Stimulated activated CD4-positive, alpha-beta T cell treated with anti-CD3 and anti-CD28 coated beads, Interleukin-1b, Interleukin-23, amount 100 ng/mL, for 4 hours (primary cell): ENCODE measurements at places on chromosomes 3 and 15.
A peak's percentile ranks its signal among the peaks of the same experiment; 100 is the strongest.

DNA sequence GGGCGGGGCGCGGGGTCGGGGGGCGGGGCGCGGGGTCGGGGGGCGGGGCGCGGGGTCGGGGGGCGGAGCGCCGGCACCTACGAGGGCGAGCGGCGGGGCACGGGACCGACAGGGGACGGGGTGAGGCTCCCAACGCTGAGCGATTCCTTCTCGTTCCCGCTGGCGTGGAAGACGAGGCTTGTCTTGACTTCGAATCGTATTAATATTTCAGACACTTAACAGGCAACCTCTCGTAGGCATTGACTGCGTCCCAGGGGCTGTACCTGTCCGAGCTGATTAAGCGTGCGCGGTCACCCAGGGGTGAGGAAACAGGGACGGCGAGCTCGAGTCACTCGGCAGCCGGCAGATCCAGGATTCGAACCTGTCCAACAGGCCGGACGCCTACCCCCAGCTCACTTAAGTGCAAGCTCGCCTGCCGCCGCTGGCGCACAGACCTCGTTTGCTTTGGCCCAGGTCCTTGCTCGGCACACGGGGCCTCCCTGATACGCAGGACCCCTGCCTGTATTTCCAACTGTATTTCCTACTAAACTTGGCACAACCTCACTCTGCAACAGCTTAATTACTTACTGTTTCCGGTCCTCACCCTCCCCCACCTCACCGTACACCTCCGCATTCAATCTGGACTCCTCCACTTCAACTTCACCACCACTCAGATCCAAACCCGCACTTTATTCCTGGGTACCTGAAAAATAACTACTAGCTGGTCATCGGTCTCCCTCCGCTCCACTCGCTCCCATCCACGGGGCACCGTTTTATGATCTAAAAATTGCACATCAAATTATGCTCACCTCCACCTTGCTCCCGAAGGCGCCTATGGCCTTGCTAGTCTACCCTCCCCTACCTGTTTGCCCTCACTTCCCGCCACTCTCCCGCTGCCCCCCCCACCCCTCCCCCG, 722 bp upstream of the ZXDC start:
- no peak for DNase-seq

DNA sequence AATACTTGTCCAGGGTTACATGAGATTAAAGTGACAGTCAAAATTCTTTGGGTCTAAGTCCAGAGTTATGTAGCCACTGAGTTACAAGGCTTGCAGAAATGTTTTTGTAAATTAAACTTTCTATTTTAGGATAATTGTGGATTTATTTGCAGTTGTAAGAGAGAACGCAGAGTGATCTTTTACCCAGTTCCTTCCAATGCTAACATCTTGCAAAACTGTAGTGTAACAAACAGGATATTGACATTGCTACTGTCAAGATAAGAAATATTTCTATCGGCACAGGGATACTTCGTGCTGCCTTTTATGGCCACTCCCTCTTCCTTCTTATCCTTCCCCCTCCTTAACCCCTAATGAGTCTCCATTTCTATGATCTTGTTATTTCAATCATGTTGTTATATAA, 1022.9 kb downstream of the MCTP2 start:
- DNase-seq: no peak

GRCh38 chr3:38085311-38085942, 46.4 kb downstream of the DLEC1 start:
- DNase-seq: no peak

DNA sequence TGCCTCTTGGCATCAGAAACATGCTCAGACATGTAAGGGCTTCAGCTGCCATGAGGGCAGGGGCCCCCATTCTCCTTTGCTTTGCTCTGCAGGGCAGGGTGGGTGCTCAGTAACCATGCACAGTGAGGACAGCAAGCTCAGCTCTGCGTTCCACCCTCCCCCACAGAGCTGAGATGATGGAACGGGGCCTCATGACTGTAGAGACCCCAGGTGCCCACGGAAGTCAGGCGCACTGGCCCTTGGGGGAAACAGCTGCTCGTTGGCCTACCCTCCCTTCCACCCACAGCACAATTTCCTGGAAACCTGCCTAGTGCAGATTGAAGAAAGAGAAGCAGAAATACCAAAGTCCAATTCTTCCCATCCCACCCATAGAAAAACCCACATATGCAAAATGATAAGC, 10.5 kb downstream of the CTXND1 start:
- DNase-seq: no peak

DNA sequence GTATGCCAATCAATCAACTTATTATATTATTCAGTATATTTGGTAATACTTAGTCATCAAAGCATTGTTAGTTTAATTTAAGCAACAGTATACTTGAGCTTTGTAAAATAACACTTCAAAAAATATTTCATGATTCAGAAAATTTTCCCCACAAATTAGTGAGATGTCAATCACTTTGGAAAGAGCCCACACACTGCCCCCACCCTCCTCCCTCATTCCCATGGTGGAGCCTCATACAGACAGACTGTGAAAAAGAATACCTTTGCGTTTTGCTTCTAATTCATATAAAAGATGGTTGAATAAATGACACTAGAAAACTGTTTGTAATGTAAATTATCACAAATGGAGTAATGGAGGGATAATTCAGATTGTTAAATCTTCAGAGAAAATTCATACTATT, 43.3 kb upstream of the MYO5C start:
- no peak for DNase-seq

GRCh38 chr3:71926262-71926600, 141.3 kb upstream of the PROK2 start:
- no peak for DNase-seq

- DNase-seq: no peak
Observed at GRCh38 chr3:37347941-37348340, 173.6 kb upstream of the LRRFIP2 start.

- no peak for DNase-seq
Observed at GRCh38 chr3:5473471-5473870, 286.0 kb downstream of the EDEM1 start.

DNA sequence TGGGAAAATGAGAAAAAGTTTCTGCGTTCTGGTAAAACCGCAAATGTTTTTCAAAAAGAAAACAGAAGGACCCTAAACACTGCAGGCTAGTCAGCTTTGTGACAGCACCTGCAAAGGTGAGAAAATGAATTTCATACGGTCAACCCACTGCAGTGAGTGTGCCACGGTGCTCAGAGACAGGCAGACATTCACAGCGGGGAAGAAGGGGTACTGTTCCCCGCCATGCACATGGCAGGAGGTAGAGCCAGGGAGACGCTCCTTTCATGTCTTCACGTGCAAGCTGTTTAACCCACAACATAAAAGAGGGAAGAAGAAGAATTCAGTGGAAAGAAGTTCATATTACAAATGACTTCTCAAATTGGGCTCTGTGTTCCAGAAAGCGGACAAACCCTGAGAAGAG, 109.5 kb downstream of the SEC22A start:
- DNase-seq: no peak

GRCh38 chr15:85676342-85677098, 118.2 kb downstream of the KLHL25 start:
- DNase-seq: no peak

GRCh38 chr3:24886501-24886900, 391.9 kb upstream of the THRB start:
- DNase-seq: no peak

DNA sequence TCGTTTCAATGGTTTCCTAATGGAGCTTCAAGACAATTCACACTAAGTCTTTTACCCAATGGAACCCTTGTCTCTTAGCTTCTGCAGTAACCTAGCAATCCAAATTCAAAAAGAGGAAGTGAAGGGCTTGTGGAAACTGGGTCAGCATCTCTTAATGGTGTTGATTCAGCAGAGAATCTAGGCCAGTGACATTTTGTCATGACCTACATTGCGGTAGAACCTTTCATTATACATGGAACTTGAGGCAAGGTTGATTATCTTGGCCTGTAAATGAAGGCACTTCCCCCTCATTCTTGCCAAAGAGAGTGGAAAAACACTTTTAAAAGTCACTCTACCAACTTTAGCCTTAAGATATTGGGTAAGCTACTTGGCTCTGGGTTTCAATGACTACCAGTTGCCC, 42.8 kb downstream of the C2CD4B start:
- no peak for DNase-seq

- no peak for DNase-seq
Observed at GRCh38 chr3:22959593-22959992, 243.5 kb upstream of the UBE2E2 start.

DNA sequence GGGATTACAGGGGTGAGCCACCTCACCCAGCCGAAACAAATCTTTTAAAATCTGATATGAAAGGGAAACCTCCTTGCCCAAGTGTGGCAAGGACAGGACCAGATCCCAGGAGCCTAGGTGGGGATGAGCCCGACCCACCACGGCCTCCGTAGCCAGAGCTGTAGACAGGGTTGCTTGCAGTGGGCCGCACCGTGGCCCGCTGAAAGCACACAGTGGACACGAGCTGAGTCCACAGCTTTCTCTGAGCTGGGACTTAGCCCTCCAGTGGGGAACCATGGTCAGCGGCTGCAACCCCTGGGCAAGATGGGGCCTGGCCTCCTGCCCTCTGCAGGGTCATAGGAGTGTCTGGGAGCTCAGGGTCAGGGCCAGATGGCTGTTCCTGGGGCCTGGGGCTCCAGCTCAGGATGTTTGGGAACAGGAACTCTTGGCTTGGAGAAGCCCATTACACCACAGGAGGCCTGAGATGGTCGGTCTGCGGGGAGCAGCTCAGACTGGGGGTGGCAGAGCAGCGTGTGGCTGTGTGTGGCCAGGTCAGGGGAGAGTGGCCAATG, 24.7 kb downstream of the GP9 start:
- DNase-seq: no peak

- peak; percentile 58 for DNase-seq
Observed at GRCh38 chr3:196518966-196519717, 4.0 kb upstream of the SMCO1 start.

DNA sequence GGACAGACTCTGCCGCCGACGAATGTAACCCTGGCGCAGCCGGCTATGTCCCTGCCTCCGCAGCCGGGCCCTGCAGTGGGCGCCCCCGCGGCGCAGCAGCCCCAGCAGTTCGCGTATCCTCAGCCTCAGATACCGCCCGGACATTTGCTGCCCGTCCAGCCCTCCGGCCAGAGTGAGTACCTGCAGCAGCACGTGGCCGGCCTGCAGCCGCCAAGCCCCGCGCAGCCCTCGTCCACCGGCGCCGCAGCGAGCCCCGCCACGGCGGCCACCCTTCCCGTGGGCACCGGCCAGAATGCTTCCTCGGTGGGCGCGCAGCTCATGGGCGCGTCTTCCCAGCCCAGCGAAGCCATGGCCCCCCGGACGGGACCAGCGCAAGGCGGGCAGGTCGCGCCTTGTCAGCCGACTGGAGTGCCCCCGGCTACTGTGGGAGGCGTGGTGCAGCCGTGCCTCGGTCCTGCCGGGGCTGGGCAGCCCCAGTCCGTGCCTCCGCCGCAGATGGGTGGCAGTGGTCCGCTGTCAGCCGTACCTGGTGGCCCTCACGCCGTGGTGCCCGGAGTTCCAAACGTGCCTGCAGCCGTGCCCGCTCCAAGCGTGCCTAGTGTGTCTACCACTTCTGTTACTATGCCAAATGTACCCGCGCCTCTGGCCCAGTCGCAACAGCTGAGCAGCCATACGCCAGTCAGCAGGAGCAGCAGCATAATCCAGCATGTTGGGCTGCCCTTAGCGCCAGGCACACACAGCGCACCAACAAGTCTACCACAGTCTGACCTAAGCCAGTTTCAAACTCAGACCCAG, 2.4 kb downstream of the TSC22D2 start:
- DNase-seq: peak; percentile 3

DNA sequence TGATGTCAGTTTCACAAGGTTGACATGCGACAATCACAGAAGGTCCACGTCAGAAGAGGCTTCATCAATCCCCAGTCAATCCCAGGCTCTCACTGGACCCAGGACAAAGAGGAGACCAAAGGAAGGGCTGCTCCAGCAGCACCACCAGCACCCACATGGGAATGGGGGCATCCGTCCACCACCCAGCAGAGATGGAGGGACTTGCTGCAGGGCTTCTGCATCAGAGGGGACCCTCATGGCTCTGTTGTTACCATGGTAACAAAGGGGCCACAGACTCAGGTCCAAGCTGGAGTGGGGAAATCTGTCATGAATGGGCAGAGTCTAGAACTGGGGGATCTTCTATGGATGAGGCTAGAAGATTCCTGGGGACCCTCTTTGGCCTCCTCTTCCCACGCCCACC, 13.1 kb downstream of the PLA2G4F start:
- no peak for DNase-seq

DNA sequence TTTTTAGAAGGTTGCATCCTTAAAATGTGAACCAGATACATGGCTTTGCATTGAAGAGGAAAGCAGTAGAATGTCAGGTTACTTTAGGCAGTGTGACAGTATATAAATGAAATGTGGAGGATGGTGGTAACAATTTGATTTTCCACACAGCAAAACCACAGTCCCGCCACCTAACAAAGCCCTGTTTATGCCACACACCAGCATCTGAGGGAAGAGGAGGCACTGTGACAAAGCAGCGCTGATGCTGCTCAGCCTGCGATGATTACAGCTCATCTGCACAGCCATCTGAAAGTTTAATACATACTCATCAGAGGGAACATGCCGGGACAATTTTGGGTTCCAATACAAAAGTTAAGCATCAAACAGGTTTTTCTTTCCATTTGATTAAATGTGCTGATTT, 8.9 kb downstream of the RNF7 start:
- DNase-seq: no peak

GRCh38 chr15:64532521-64533315, 72.3 kb downstream of the ZNF609 start:
- no peak for DNase-seq

DNA sequence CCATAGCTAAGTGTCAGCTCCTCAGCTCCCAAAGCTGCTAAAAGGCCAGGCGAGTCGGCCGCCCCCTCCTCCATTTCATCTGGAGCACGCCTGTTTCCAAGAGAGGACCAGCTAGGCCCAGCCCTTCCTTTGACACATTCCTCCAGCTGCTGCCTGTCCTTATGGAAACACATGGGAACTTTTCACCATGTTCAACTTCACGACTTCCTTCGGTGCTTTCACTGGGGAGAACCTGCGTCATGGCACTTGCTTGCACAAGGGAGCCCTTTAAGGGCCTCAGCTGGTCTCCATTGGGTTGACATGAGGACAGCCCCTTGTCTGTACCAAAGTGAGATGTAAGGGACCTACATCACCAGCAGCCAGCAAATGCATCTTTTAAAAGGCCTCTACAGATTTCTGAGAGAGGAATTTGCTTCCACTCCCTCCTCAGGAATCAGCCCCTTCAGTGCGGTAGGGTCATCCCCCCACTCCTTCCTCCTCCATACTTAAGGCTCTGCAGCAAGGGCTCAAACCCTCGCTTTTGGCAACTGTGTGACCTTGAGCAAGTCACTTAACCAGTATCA, 2.1 kb downstream of the MAGI1 start:
- DNase-seq: no peak

GRCh38 chr15:72060687-72061250, 57.2 kb downstream of the MYO9A start:
- DNase-seq: no peak

DNA sequence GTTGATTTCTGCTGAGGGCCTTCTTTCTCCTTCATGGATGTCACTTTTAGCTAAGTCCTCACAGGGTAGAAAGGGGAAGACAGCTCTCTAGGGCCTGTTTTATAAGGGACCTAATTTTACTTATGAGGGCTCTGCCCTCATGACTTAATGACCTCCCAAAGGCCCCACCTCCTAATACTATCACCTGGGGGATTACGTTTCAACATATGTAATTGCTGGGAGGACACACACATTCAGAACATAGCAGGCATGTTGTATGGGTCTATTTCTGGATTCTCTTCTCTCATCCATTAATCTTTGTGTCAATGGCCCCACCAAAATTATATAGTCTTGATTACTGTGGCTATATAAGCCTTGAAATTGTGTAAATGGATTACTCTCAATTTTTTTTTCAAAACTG, 255.0 kb downstream of the CLSTN2 start:
- DNase-seq: no peak
